Activated CD8-positive, alpha-beta T cell treated with anti-CD3 and anti-CD28 coated beads for 36 hours (primary cell): ENCODE measurements at places on chromosomes 5 and 9.

- no peak for DNase-seq
Observed at GRCh38 chr5:123208668-123209501, 119.8 kb downstream of the PRDM6 start.

DNA sequence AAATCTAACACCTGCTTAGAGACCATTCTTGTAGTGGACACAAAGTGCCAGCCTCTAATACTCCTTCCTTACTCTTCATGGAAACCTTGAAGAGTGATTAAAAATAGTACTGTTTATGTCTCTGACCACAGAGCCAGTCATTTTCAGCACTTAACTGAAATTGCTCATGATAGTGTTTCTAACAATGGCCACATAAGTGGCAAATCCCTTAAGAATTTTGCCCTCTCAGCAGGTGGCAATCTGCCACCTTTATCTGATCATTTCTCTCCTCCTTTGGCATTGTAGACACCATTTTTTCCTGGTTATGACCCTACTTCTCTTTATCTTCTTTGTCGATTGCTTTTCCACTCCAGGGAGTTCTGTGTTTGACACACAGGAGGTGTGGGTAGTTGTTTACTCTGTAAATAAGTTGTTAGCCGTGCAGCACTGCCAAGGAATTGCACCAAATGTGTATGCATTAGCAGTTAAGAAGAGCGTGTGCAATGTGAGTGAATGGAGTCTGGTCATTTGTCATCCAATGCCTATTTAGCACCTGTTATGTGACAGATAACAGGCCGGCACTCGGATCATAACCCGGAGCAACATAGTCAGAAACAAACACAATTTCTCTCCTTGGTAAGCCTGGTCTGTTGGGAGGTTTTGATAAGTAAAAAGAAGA lies 36.8 kb upstream of the STARD4 start:
- DNase-seq = no peak

GRCh38 chr9:103804077-103804735 lies 289.9 kb upstream of the SMC2 start:
- no peak for DNase-seq

DNA sequence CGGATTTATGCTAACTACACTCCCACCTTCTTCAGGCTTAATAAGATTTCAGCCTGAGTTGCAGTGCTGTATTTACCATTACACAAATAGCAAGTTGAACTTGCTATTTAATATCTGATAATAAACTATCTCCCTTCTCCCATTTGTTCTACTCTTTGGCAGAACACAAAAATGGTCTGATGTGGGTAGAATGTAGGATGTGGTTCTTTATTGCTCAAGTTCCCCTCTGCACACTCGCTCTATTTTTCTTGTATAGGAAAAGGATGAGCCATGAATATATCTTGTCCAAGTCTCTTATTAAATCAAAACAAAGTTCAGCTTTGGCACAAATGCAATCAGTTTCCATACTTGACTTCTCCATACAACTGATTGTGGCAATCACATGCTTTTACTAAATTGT lies 37.2 kb upstream of the KIF2A start:
- no peak for DNase-seq

DNA sequence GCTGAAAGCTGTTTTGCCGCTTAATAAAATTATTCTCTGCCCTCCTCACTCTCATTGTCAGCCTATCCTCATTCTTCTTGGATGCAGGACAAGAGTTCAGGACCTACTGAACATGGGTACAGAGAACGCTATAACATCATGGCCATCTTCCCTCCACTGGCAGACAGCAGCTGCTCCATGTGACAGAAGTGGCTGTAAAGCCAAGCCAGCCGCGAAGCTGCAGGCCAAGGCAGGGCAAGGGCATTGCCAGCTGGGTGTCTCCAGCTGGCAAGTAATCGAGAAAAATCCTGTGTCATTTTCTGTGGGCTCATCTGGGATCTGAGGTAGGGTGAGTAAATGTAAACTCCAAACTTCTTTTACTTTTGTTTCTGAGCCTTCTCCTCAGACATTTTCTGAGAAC lies 84.8 kb downstream of the SLC25A46 start:
- no peak for DNase-seq

- DNase-seq = no peak
Observed at GRCh38 chr9:12906646-12907045, 131.8 kb downstream of the LURAP1L start.

- DNase-seq = peak; percentile 45
Observed at GRCh38 chr5:10856683-10857337, 95.8 kb upstream of the DAP start.

GRCh38 chr5:138960145-138960692 lies 85.1 kb upstream of the LRRTM2 start:
- DNase-seq = no peak

- DNase-seq = no peak
Observed at GRCh38 chr9:89179540-89179894, 899 bp upstream of the SHC3 start.

- DNase-seq = no peak
Observed at GRCh38 chr5:145976431-145977155, 40.2 kb downstream of the SH3RF2 start.

DNA sequence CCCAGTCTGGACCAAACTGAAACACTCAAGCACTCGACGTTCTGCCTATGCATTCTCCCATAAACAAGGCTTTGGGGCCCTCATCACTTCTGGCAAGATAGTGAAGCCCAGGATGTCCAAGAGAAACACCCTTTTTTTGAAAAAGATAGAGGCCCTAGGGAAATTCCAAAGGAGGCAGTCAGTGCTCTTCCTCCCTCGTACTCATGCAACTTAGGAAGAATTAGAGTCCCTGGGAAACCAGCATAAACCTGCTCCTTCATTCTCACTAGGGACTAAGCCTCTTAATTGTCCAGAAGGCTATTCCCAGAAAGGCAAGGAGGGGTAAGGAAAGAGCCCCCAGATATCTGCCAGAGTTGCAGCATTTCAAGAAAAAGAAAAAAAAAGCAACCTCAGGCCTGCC lies 7.8 kb upstream of the RUSC2 start:
- DNase-seq = no peak

DNA sequence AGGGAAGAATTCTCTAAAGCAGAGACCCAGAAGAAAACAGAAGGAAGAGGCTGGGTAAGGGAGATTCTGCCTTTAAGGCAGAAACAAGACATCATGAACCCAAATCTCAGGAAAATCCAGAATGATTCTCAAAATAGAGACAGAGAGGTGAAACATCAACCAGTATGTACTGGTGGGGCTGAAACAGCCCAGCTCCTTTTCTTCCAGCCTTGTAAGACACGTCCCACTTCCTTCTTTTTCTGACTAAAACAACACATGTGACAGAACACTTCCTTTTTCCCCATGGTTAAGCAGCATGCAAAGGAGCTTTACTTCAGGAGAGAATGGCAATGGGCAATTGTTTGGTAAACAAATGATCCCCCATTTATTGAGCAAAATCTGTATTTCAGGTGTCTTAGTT lies 230.8 kb upstream of the NR4A3 start:
- DNase-seq = no peak

- peak; percentile 5 for DNase-seq
Observed at GRCh38 chr5:108749128-108749861, 1.6 kb downstream of the FER start.

DNA sequence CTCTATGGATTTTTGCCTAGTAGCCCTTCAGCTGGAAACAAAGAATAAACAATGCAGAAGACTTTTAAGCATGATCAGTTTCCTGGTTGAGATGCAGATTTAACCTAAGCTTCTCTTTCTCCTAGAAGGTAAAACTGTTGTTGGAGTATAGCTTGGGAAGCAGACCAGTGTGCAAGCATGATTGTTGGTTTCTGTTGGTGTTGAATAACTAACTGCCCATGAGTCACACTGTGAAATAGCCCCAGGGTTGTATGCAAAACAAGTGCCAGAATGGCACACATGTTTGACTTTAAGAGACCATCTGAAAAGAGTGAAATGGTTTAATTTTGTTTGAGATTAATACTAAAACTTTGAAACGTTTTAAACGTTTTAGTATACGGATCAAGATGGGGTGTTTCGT lies 227.1 kb downstream of the ARHGEF28 start:
- no peak for DNase-seq

DNA sequence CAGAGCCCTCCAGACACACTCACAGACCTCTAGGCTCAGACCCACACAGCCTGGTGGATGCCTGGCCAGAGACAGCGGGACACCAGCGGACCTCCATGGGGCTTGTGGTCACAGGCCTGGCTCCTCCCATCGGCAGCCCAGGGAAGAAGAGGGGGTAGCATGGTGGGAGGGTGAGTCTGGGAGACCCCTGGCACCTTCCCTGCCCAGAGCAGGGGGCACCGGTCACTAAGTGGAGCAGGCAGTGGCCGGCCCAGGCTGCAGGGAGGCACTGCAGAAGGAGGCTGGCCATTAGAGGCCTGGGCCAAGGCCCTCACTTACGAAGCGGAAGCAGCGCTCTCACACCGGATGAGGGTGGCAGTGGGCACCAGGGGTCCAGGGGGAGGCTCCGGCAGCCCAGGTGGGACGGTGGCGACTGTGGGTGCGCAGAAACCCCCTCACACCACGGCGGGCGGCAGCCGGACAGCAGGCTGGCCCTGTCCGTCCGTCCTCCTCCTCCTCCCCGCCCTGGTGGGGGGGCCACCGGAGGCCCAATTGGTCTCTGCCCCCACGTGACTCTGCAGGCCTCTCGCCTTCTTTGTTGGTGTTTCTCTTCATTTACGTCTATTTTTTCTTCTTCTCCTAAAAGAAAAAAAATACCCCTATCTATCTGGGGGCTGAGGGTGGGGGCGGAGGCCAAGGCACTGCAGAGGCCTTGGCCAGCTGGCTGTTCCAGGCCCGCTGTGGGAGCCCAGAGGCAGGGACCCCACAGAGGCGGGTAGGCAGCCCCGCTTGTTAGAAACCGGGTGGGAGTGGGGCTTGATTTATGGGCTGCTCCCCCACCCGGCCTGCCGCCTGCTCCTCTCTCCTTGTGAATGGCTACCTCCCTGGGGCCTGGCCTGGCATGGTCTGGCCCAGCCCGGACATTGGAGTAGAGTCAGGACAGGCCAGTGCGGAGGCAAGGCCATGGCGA lies at the start of gene NR5A1:
Gene NR5A1 (minus strand): TSS at position 469 of the 949 bp plus-strand sequence. CDS start 4,004 bp downstream, outside the sequence.
- no peak for DNase-seq

DNA sequence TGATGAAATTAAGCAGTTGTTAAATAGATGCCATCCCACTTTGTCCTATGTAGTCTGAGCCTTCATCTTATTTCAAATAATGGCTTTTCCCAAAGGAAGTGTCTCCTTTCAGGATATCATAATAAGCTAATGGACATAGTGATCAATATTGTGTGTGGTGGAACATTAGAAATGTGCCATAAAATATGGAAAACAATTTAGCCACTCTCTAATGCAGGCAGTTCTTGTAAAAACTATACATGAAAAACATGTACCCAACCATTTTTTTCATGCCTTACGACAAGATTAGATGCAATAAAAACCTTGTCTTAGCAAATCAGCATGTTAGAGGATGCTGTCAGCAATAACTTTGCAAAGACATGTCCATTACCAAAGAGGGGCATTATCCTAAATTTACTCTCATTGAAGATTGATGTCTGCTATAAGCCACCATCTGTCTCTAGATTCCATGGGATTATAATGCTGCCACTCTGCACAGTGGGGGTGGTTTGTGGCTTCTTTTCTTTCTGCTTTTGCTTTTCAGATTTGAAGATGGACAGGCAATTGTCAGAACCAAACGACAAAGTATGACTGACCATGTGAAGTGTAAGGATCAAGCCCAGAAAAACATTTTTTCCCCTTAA lies 724.0 kb upstream of the ZNF608 start:
- DNase-seq = no peak

DNA sequence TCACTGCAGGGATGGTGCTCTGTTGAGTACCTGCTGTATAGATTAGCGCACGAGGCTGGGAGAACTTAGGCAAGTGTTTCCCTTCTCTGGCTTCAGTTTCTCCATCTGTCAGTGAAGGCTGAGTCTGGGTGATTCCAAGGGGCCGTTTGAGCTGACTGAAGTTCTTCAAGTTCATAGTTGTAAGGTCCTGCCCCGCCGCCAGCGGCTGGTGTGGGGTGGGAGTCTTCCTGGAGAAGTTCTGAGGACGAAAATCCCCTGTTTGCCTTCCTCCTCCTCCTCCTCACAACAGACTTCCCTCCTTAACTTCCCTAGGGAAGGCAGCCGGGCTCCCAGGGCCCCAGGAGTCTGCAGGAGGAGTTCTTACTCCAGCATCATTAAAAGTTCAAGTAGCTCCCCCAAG lies 1.7 kb upstream of the HRCT1 start:
- no peak for DNase-seq

DNA sequence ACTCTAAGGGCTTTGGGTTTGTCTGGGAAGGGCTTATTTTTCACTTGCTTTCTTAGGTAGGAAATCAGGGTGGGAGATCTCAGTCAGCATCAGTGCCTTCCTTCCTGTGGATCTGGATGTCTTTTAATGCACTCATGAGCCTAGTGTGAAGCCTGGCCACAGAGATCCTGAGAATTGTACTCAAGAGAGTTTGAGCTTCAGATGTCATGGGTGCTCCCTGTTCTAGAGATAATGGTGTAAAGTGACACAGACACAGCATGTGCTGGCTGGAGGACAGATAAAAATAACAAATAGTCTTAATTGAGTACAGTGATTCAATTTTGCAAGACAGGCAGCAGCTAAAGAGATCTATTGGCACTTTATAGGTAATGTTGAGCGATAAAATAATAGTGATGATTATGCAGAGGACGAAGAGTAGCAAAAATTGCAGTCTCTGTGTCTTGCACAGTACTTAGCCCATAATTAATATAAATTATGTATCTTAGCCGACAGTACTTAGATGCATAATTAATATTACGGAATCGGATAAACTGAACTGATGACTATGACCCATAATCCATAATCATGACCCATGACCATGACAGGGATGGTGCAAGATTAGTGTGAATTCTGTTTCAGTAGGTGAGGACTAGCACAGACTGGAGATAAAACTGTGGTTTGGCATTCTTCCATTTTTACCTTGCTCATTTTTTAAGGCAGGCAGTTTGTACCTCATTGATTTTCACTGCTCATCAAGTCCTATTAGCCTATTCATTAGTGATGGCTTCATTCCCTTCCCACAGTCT lies 408.7 kb upstream of the PIK3R1 start:
- no peak for DNase-seq

GRCh38 chr5:142545650-142546322 lies 140.1 kb downstream of the FGF1 start:
- DNase-seq = no peak

DNA sequence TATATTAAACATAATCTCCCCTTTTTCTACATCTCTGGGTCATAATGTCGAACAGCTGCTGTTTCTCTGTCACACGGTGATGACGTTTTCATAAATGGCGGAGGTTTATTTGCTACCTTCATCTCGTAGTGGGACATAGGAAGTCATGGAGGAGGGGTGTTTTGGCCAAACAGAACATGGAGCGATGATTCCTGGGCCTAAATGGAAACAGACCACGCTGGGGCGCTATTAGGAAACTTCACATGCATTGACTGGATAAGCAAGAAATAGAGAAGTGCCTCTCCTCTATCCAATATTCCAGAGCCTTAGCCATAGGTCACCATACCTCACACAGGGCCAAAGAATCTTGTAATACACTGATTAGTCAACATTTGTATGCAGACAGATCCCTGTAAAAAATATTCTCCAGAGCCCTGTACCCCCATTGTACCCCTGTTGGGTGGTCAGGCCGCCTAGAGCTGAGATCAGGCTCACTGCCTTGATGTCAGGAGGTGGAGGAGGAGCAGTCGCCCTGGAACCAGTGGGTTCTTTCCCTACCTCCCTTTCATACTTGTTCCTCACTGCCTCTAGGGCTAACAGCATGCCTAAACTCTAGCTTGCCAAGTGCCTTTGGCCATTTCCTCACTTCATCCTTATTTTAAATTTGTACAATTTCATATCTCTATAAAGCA lies 77.8 kb upstream of the SPIN1 start:
- no peak for DNase-seq
